ENCODE measurements at places on chromosomes 2 and 18.

- DNase-seq: no peak
These were observed 51.7 kb downstream of the CABYR start for GRCh38 chr18:24190590-24190989.

GRCh38 chr18:55106906-55107305 lies 147.6 kb upstream of the CCDC68 start:
- DNase-seq: no peak

DNA sequence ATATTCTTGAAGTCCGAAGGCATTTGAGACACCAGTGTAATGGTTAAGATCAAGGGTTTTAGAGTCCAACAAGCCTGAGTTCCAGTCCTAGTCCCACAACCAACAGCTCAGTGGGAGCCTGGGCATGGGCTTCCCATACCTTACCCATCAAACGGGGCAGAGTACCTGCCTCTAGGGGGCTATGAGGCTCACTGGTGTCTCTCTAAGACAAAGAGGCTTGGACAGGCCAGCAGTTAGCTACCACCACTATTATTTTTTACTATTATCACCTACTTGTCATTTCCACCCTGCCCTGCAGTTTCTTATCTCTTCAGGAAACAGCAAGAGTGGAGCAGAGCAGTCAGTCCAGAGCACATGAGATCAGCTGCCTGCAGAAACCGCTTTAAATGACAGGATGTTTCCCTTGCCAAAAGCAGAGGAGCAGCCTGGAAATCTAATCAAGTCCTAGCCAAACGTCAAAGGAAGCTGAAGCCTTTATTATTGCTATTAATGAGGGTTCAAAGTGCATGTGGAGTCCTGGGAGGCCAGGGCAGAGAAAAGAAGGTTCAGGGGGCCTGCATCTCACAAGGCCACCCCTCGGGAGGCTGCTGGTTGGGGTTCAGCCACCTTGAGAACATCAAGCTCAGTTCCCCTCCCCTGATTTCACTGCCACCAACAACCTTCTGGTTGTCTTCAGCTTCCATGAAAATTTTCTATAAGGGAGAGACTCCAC lies 66.6 kb downstream of the STPG4 start:
- no peak for DNase-seq

DNA sequence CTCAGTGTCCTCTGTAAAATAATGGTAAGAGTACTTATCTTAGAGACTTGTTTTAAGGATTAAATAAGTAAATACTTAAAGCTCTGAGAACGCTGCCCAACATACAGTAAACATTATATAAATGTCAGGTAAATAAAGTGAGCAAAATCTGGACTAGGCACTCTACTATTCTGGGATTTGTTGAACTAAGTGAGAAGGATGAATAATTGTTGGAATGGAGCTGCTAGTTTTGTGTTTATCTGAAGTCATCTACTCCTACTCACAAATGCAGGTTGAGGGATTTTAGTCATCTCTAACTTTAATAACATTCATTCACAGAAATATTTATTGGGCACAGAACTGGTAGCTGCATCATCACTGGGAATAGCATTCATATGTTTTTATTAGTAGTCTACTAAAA lies 103.4 kb downstream of the MEIS1 start:
- no peak for DNase-seq

GRCh38 chr2:70904371-70905216 lies 31.1 kb upstream of the ATP6V1B1 start:
- no peak for DNase-seq

DNA sequence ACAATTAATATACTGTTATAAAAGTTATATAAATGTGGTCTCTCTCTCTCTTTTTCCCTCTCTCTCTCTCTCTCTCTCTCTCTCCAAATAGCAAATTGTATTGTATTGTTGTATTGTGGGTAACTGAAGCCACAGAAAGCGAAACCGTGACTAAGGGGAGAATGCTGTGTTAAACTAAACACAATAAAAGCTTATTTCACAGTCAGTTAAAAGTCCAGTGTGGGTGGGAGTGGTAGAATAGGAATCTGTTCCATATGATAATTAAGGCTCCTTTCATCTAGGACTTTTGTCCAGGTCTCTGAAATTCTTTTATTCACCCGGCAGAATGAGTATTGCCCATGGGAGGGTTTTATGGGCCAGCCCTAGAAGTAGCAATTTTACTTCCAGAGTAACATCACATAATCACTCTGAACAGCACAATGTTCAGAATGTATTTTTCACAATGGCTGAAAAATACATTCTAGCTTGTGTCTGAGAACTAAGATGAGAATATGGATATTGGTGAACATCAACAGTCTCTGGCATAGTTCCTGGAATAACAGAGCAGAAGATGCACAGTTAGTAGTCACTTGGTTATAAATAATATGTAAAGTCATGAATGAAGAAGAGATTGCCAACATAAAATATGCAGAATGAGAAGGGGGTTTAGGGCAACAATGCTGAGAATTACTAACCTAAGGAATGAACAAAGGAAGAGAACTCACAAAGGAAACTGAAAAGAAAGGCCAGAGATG lies 399.1 kb downstream of the PLCL1 start:
- DNase-seq: no peak

DNA sequence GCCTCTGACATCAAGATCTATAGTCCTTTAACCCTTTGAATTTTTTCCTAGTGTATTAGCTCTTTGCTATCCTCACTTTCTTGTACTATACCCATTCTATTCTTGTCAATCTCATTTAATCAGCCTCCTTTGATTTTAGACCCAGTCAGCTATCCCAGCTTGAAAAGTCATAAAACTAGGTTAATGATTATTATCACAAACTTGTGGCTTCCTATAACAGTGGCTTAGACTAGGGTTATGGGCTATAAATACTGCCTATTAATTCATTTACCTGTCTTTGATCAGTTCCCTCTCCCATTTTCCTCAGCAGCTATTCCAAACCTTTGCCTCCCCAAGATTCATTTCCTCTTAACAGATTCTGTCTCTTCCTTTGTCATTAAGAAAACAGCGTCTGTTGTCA lies 174.8 kb downstream of the UBR3 start:
- no peak for DNase-seq

DNA sequence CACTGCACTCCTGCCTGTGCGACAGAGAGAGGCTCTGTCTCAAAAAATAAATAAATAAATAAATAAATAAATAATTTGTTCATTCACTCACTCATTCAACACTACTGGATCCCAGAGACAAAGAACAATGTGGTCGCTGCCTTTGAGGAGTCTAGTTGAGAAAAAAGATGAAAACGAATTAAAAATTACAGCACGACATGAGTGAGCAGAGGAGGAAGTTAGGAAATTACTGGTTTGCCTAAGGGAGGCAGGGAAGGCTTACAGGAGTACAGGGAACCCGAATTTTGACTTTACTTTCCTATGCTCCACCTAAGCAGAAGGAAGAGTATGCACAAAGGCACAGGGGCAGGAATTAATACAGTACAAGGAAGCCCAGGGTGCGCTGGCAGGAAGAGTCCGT lies 4.2 kb upstream of the KCMF1 start:
- no peak for DNase-seq

DNA sequence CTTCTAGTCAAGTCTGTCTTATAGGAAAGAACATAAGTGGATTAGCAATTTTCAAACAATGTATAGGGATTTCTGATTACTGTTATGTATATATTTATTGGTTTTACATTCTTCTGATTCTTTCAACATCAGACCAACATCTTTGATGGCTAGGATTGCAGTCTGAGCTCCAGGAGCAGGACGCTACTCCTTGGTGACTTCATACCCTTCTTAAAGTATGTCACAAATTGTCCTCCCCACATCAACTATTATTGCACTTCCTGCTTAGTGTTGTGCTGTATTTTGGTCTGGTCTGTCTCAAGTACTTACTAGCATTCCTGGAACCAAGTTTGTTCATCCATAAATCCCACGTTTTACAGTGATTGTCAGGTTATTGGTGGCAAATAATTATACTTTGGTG lies 49.0 kb downstream of the MAP2 start:
- no peak for DNase-seq

DNA sequence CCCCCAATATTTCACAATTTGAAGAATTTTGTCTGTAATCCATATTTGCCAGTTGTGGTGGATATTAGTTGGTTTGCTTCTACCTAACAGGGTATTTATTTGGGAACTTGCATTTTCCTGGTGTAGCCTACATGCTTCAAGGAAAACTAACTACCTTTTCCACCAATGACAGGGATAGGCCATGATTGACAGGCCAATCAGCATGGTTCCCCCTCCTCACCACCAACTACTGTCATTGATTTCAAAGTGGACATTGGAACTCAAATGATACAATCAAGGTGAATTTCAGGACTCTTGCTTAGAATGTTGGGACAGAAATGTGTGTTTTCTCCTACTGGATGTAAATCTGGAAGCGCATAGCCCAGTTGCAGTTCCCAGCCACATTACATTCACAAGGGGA lies 10.1 kb upstream of the TANC1 start:
- DNase-seq: no peak

GRCh38 chr2:40625849-40626248 lies 174.0 kb upstream of the SLC8A1 start:
- DNase-seq: peak; percentile 63

DNA sequence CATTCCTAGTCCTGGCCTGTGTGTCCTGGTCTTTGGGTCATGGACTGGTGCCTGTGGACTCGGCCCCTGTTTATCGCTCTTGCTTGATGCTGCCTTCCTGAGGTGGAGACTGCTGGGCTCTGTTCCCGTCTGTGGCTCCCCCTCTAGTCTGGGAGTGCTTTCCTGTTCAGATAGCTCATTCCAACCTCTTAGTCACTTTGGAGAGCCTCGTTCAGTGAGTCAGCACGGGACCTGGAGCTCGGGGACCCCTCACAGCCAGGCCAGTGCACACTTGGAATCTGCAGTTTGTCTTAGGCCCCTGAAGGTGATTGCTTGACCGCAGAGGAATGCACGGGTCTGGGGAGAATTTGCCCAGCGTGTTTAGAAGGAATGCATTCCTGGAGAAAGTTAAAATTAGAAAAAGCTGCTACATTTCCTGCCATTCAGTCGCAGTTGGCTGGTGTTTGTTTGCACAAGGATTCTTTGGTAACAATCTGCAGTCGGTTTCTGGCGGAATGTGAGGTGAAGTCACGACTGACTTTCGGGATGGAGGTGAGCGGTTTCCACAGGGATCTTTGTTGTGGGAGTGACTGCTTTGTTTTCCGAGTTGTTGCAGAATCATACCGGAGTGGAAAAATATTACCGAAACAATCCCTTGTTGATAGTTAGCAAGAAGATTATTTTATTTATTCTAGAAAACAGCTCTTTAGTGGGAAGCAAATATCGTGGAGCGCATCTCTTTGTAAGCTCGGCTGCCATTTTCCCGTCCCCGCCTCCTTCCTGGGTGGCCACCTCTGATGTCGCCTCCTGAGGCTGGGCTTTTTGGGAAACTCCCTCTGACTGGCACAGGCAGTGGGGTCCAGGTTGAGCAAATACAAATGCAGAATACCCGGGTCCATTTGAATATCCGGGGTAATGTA lies 29.6 kb downstream of the SH3BP4 start:
- peak; percentile 98 for DNase-seq

DNA sequence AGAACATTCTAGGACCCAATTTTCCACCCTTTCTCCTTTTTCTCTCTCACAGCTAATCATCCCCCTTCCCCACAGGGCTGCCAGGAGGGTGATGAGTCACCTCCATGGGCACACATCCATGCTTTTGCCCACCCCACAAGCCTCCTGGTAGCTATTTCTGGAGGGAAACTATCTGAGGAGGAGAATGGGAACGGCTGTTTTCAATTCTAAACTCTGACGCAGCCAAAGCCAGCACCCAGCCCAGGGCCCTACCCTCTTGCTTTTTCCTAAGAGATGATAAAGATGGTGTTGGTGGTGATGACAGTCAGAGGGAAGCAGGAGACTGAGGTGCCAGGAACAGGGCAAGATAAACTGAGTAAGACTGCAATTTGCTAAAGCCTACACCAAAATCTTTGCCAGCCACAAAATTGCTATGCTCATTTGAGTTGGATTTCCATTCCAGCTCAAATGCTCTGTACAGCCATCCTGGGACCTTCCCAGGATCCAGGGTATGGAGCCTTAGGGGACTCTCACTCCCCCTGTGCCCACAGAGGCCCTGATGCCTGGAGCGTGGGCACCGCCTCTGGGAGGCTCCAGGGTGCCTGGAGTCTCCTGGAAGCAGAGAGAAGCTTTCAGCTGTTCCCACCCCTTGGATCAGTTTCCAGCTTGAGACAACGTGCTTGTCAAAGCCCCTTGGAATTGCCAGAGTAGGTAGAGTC lies 62.0 kb upstream of the FZD7 start:
- DNase-seq: peak; percentile 38

DNA sequence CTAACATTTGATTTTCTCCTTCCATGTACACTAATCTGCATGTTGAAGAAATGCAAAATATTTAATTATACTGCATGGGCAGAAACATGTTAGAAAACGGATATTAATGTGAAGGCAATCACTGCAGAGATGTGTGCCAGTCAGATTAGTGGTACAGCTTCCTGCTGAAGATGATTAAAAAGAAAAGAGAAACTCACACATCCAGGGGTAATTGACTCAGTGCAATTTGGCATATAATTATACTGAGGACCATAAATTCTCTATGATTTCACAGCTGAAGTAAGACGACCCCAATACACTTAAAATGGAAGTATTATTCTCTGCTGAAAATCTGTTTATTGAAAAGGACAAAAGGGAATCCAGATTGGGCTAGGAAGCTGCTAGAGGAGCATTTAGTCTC lies 243.4 kb downstream of the TGIF1 start:
- DNase-seq: no peak

- no peak for DNase-seq
These were observed 269.0 kb downstream of the DCDC2C start for GRCh38 chr2:3972377-3972776.

GRCh38 chr2:65382323-65382722 lies 50.1 kb downstream of the SPRED2 start:
- DNase-seq: no peak

DNA sequence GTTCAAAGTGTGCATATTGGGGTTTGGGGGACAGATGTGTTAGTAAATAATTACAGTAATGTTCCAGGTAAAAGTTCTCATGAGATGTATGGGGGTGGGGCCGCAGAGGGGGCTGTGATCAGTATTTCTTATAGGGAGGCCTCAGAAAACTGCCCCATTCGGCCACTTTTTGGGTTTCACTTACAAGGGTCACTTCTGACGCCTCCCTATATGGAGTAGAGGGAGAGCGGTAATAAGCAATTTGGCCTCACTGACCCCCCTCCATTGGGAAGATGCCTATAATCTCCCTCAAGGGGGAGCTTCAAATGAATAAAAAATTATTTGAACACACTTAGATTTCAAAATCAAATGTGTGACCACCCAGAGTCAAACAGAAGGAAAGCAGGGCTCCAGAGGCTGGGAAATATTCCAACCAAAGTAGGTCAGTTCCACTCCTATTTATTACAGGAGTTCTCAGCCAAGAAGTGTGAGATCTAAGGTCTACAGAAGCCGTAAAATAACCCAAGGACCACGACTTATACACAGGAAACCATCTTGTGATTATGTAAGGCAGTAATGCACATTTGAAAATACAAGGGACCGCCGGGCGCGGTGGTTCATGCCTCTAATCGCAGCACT lies 2.7 kb downstream of the SCTR start:
- no peak for DNase-seq

DNA sequence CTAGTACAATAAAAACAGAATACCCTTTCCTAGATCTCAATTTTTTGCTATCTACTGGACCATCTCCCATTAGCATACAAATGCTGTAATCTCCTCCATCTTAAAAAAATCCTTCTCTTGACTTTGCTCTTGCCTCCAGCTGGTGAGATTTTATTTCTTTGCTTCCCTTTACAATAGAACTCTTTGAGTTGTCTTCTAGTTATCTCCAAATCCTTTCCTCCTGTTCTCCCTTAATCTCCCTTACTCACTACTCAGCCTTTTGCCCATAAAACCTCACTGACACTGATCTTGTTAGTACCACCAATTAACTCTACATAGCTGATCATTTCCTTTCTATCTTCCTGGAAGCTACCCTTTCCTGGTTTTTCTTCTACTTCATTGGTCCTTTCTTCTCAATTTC lies 63.5 kb upstream of the FRZB start:
- DNase-seq: no peak
